Fibroblast of skin of left biceps (primary cell): ENCODE measurements at places on chromosomes 2 and 18.

- DNase-seq = no peak
Measured at GRCh38 chr2:127034883-127035611, 71.9 kb downstream of the BIN1 start.

GRCh38 chr18:22822841-22823508, 110.2 kb upstream of the RBBP8 start:
- DNase-seq = no peak

DNA sequence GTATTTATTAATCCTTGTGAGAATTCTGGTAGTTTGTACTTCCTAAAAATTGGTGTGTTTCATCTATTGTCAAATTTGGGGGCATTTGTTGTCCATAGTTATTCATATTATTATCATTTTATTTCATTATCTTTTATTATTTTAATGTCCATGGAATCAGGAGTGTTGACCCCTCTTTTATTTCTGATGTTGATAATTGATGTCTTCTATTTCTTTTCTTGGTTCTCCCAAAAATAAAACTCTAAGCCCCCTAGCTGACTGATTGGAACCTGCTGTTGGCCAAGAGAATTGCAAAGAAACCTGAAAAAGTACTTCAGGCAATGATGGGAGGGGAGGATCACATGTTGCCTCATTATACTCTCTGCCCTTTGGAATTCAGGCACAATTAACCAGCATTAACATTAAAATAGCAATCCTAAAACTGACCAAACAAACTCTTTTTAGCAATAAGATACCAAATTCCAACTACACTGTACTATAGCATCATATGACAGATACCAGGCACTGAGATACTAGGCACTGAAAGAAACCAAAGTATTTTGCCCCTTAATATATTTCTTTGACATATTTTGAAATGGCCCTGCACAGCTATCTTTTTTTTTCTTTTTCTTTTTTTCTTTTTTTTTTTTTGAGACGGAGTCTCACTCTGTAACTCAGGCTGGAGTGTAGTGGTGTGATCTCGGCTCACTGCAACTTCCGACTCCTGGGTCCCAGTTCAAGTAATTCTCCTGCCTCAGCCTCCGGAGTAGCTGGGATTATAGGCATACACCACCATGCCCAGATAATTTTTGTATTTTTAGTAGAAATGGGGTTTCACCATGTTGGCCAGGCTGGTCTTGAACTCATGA, 1097.2 kb upstream of the CNTNAP5 start:
- DNase-seq = no peak

- no peak for DNase-seq
Measured at GRCh38 chr2:217822296-217823252, 180.2 kb downstream of the TNS1 start.

GRCh38 chr2:130370490-130370889, 14.6 kb downstream of the PTPN18 start:
- no peak for DNase-seq

DNA sequence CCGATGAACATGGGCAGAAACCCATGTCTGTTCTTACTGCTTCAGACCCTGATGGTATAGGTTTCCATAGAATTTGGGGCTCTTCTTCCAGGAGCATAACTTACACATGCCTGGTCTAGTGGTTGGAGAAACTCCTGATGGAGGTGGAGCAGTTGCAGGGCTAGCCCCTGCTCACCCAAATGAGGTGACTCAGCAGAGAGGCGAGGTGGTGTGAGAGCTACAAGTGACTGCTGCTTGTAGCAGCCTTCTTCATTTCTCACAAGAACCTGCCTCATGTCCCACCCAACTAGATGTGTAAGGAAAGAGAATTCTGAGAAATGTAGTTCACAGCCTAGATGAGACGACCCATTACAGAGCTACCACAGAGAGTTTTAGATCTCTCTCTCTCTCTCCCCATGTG, 105.3 kb downstream of the ZNF407 start:
- no peak for DNase-seq

DNA sequence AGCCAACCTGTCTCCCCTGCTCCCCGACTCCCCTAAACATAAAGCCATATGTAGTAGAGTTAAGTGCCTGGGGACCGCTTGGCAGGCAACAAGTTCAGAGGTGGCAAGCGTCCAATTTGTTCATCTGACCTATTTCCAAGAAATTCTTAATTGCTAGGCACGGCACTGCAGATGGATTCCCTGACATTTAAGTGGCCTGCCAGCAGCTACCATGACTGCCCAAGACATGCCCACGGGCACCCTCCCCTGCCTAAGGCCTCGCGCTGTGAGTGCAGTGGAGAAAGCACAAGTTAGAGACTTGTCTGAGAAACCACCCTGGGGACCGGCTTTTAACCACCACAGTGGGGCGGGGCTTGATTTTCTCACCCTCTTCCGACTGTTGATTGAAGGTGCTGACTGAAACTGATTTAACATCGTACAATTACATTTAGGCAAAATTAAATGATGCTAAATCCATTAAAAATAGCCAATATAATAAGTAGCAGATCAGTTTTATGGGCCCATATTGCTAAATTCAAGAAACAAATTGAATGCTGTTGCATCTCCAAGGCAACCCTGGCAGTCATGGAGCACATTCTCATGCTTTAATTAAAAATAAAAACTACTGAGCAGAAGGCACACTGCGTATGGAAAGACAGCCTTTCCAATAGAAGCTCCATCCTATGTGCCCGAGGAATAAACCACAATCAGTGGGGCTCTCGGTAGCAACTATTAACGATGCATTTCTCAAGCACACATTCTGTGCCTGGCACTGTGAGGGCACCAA, 163.6 kb upstream of the ACAA2 start:
- no peak for DNase-seq

DNA sequence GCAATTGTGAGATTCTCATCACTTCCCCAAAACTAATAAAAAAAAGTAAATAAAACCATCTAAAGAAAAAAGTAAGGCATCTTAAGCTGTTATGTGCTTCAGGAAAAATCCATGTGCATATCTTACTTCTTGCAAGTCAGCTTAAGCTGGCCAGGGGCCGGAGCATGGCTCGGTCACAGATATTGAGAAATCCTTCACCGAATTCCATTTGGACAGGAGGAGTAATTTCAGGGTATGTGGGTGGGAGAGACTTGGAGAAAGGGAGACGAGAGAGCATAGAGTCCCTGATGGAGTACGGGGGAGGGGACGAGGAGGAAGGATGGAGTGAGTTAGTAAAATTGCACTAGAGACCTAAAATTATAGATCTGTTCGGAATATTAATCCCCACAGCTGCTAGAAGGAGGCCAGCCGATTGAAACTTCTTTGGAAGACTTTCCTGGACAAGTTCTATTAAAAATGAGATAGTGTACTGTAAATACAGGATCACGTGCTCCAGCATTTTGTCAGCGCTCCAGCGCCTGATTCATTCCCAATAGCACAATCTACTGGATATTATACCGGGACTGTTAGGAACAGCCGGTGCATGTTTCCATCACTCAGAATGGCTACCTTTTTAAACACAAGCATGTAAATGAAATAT, 438.5 kb downstream of the ZNF516 start:
- no peak for DNase-seq

DNA sequence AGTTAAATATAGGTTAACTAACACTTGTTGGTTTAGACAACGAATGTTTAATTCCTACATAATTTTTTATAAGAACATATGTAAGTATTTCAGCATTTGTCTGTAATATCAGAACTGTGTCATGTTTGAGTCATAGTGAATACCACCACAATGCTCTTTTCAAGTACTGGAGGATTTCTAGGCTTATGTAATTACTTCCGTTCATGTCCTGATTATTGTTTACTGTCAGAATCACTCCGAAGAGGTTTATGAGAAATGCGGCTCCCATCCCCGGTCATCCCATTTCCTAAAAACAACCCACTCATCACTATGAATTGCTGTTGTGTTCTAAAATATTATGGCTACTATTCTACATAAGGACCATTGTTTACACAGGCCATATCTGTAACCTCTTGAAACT, 45.1 kb downstream of the CDH19 start:
- DNase-seq = no peak

GRCh38 chr2:215884451-215885087, 128.8 kb downstream of the MREG start:
- no peak for DNase-seq

DNA sequence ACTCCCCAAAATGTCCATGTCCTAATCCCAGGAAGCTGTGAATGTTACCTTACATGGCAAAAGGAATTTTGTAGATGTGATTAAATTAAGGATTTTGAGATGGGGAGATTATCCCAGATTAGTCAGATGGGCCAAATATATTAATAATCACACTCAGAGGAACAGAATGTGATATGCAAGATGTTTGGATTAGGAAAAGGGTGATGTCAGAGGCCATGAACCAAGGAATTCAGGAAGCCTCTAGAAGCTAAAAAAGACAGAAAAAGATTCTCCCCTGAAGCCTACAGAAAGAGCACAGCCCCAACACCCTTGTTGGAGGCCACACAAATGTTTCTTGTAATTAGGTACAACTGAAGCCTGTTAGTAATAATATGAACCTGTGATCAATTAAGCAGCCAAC, 13.1 kb downstream of the TMEM131 start:
- peak; percentile 4 for DNase-seq

GRCh38 chr2:239193401-239193811, 207.4 kb downstream of the HDAC4 start:
- DNase-seq = no peak

DNA sequence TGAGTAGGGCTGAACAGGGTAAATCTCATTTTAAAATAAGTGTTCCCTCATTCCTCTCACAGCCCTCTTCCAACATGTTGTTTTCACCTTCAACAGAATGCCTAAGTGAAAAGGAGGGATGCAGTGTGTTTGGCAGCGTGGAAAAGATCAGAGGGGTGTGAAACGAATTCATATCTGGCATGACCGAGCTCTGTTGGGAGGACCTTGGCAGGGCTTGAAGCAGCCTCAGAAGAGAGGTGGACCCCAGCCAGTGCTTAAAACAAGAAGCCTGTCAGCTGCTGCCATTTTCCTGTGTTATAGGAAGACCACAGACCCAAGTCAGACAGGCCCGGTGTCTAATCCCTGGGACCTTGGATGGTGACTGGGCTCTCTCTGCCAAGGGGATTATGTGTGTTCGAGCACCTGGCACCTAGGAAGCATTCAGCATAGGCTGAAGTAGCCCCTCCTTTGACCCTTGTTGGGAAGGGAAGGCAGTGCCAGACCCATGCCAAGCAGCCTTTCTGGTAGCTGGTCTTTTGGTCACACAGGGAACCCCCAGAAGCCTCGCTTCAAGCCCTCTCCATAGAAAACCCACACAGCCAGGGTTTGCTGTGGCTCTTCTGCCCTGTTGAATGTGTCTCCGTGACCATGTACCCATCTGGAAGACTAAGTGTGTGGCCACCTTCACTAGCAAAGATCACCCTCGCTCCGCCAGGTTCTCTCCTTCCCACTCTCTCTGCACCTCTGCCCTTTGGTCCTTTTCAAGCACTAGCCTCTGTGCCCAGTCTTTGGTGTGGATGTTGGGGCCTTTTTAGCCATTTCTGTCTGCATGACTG, 87.5 kb upstream of the ST3GAL5 start:
- no peak for DNase-seq

- peak; percentile 71 for DNase-seq
Measured at GRCh38 chr2:164903204-164903603, 52.1 kb downstream of the SLC38A11 start.

GRCh38 chr2:234670806-234671205, 173.9 kb upstream of the ARL4C start:
- DNase-seq = no peak

DNA sequence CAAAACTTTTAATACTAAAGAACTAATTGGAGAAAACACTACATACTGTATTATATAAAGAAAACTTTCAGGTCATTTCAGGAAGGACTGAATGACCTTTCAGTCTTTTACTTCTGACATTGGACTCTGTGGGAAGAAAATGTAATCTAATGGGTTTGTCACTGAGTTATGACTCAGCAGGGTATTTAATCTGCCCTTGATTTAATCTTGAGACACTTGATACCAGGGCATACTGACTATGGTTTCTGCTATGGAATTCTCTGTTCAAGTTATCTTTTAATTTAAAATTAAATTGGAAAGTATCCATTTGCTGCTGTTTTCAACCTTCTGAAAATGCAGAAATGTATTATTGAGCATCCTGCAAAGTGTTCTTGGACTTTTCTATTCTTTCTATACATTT, 354.2 kb upstream of the GALNT5 start:
- no peak for DNase-seq

DNA sequence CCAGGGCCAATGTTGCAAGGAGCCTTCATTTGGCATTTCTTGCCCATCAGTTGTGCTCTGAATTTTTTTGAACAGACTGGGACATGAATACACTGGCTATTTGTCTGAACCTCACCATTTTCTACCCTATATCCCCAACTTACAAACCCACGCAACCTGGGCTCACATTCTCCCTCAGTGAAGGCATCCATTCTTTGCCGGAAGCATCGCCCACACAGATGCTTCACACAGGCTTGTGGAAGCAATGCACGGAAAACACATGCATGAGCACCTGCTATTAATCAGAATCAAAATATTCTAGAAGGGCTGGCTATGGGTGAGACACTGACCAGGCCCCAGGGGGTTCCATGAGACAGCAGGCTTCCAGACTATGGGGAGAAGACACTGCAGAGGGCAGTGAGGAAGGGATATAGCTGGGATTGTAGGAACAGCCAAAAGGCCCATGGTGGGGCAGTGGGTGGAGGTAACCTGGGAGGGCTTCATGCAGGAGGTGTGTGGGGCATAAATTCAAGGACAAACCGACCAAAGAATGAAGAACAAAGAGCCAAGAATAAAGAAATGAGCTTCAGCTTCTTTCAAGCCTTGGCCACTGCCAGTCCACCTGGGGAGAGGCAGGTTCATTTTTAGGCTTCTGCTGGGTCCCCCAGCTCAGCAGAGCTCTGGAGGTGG, 261.5 kb downstream of the CELF4 start:
- no peak for DNase-seq

GRCh38 chr2:177314194-177314593, 49.7 kb upstream of the NFE2L2 start:
- no peak for DNase-seq

DNA sequence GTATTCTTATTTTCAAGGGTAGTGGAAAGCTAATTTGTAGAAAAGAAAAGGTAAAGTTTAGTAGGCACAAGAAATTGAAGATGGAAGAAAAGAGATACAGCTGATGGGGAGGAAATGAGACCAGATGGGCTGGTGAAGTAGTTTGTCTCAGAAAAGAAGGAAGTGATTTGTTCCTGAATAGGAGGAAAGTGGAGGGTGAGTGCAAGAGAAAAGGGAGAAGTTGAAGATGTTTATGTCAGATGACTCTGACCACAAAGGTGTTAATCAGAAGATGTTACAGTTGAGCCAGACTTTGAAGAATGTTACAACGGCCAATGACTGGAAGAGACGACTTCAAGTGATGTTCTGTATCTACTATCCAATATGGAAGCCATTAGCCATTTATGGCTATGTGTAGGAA, 21.2 kb downstream of the ZSCAN30 start:
- DNase-seq = no peak

GRCh38 chr18:49663899-49664890, 102.3 kb downstream of the LIPG start:
- no peak for DNase-seq

GRCh38 chr2:222753251-222753824, 81.9 kb downstream of the MOGAT1 start:
- DNase-seq = peak; percentile 37
